ENCODE measurements at places on chromosomes 4 and X. TPM values are rescaled to one million over a fixed set of nuclear protein-coding genes. Genes with fewer than 3 reads are reported as not detected.

DNA sequence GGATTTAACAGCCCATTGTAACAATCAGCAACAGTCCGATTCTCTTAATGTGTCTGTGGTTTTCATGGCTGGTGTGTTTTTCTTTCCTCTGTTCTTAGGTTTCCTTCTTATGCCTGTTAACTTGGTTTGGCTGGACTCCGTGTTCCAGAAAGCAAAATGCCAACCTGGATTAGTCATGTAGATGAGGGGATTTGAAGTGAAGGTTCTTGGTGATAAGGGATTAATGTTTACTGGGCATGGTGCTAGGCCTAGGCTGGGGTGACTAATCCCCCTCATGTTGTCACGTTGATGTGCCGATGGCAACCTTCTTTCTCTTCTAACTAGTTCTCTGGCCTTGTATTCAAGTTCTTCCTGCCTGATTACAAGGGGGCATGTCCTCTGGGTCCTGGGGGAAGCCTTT, 85.9 kb downstream of the REPS2 start:
- DNase-seq: no peak

- no peak for DNase-seq
These were observed 178.3 kb downstream of the RASL11B start for GRCh38 chr4:53040459-53040815.

GRCh38 chrX:40552768-40553167, 28.0 kb upstream of the ATP6AP2 start:
- DNase-seq: no peak

GRCh38 chr4:98639108-98639507, 19.3 kb downstream of the TSPAN5 start:
- no peak for DNase-seq

DNA sequence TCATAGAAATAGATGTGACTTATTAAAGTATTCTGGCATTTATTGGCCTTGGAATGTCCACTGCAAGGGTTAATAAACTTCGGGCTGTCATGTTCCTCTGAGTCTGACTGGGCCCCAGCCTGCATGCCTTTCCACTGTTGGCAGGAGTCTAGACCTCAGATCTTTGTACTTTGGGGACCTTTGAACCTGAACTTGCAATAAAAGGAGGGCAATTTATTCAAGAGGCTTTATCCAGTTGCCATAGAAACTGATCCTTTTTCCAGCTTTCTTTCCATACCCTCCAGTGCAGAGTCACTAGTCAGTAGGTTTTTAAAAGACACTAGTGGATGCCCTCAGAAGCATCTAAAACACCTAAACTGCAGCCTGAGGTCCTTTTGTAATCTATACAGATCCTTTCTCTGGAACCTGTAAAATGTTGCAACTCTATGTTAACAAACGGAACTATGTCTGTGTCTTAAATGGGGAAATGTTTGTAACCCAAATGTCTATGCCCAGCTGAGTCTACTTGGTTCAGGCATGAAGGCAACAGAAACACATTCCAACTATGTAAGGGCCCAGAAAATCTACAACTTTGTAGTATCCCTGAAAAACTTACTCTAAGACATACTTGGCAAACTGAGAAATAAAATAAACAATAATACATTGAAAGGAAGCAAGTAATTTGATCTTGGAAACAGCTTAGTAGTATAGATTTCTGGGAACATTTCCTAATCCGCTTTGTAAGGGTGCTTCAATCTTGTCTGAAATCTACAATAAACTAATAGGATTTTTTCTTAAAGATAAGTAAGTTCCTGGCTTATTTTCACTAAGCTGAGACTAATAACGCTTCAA, 41.5 kb downstream of the SOWAHB start:
- peak; percentile 20 for DNase-seq

GRCh38 chr4:144633215-144633614, 12.7 kb upstream of the HHIP start:
- no peak for DNase-seq

DNA sequence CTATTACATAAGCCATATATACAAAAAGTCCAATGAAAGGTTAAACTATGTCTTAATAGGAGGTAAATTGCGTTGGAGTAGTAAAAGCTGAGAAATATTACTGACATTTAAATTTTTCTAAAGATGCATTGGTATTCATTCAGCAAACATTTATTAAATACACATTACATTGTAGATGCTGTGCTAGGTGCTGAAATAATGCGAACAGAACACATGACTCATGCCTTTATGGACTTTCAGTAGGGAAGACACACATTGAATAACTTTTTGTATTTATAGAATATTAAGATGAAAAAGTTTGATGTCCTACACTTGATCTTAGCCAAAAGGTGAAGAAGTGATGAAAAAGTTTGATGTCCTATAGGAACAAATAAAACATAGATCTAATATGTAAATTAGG, 871.1 kb upstream of the SLIT2 start:
- no peak for DNase-seq

DNA sequence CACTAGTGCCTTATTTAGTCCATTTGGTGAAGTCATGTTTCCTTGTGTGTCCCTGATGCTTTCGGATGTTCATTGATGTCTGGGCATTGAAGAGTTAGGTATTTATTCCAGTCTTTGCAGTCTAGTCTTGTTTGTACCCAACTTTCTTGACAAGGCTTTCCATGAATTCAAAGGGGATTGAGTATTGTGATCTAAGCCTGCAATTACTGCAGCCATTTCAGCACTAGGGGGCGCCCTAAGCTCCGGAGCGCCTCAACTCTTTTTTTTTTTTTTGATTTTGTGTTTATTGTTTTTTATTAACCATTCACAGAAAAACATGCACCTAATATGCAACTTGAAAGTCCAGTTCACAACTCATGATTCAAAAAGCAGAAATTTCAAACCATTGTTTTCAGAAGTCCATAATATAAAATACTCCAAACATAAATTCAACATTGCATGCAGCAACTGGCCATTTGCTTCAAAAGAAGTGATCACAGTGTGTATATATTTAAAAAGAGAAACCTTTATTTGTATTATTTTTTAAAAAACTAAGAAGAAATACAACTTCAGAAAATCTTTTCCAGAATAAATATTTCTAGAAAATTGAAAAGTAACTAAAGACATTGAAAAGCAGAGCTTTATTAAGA, 59.2 kb downstream of the PTPN13 start:
- DNase-seq: peak; percentile 53

DNA sequence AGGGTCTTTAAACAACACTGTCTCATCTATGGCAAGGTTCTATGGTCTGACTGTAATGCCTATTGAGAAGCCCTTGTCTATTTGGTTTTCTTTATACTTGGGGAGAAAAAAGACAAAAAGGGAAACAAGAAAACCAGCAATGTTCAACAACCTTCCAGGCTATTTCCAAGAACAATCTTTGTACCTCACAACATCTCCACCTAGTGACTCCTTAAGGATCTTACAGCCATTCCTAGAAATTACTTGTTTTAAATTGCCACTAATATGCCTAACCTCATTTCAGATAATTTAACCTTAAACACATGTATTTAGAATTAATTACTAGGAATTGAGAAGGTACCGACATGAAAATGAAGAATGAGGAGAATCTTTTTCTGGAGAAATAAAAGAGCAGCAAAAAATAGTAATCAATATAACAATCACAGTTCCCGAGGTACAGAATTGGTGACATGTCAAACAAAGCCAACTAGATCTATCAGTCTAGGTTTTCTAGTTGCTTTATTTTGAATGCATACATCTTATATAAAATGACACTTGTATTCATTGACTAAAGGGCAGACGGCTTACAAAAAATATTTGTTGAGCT, 1.6 kb upstream of the RBM46 start:
- DNase-seq: peak; percentile 28

- DNase-seq: no peak
These were observed 184.1 kb upstream of the LNX1 start for GRCh38 chr4:53775381-53775780.

- no peak for DNase-seq
These were observed 417.0 kb downstream of the AFF2 start for GRCh38 chrX:148917441-148917840.

GRCh38 chrX:31543634-31544033, 471.8 kb upstream of the FTHL17 start:
- no peak for DNase-seq

GRCh38 chrX:155434906-155435743, 23.3 kb downstream of the F8A3 start:
- DNase-seq: no peak

GRCh38 chr4:108465886-108466500, 154.4 kb upstream of the RPL34 start:
- no peak for DNase-seq

- no peak for DNase-seq
These were observed 898.8 kb downstream of the C4orf33 start for GRCh38 chr4:129994715-129995114.

- DNase-seq: no peak
These were observed 179.3 kb upstream of the STS start for GRCh38 chrX:6968231-6968630.

CT45A1 gene
- total RNA-seq: not detected

ENPEP gene
- total RNA-seq: under 0.01 TPM

NEUROG2 gene
- not detected for total RNA-seq

CPLX1 gene
- total RNA-seq: under 0.01 TPM

PNCK gene
- total RNA-seq: not detected

ZNF157 gene
- total RNA-seq: not detected
